ENCODE measurements at places on chromosomes 6 and 20. TPM values are rescaled to one million over a fixed set of nuclear protein-coding genes. Genes with fewer than 3 reads are reported as not detected.
A peak's percentile ranks its signal among the peaks of the same experiment; 100 is the strongest.

- H3K4me1 ChIP-seq, result no peaks in the 10 kb centered on the region
- no peak overlapping the region for H3K27ac ChIP-seq
- no peaks in the 10 kb centered on the region for H3K27me3 ChIP-seq
- no peak overlapping the region for H3K4me3 ChIP-seq
- H3K36me3 ChIP-seq, result no peaks in the 10 kb centered on the region
- DNase-seq, result no peak
These were observed 235.3 kb upstream of the ZFP64 start for GRCh38 chr20:52426856-52427255.

- DNase-seq, result no peak
- H3K4me3 ChIP-seq, result no peak overlapping the region
- peaks cover 7% of the 10 kb centered on the region for H3K36me3 ChIP-seq
- no peak overlapping the region for H3K27ac ChIP-seq
- H3K4me1 ChIP-seq, result no peaks in the 10 kb centered on the region
These were observed 149.8 kb upstream of the AKAP12 start for GRCh38 chr6:151089978-151090377.

GRCh38 chr6:135212935-135213334 lies 31.8 kb downstream of the MYB start:
- no peaks in the 10 kb centered on the region for H3K27me3 ChIP-seq
- H3K4me3 ChIP-seq, result no peak overlapping the region
- DNase-seq, result no peak
- H3K27ac ChIP-seq, result no peak overlapping the region
- no peaks in the 10 kb centered on the region for H3K4me1 ChIP-seq

DNA sequence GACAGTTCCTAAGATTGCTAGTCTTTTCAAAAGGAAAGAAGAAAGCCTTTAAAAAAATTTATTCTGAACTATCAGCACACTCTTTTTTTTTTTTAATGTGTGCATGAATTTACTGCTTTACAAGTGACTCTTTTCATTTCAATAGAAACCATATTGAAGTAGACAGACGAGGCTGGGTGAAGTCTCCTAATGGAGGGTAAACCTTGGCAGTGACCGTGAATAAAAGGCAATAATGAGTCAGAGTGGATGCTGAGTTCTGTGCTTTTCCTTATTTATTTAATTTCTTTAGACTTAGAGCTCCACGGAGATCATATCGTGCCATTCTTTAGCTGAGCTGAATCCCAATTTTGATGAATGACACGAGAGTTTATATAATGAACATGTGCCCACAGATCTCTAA lies 196.9 kb downstream of the PRL start:
- no peak overlapping the region for H3K27ac ChIP-seq
- H3K4me1 ChIP-seq, result no peaks in the 10 kb centered on the region
- H3K36me3 ChIP-seq, result no peaks in the 10 kb centered on the region
- DNase-seq, result no peak
- no peaks in the 10 kb centered on the region for H3K27me3 ChIP-seq

- H3K4me1 ChIP-seq, result peaks cover 4% of the 10 kb centered on the region
- peak overlapping the region; percentile 90 for H3K27ac ChIP-seq
- DNase-seq, result no peak
- H3K4me3 ChIP-seq, result no peak overlapping the region
- H3K27me3 ChIP-seq, result no peaks in the 10 kb centered on the region
These were observed 48.4 kb upstream of the EZR start for GRCh38 chr6:158867381-158868121.

DNA sequence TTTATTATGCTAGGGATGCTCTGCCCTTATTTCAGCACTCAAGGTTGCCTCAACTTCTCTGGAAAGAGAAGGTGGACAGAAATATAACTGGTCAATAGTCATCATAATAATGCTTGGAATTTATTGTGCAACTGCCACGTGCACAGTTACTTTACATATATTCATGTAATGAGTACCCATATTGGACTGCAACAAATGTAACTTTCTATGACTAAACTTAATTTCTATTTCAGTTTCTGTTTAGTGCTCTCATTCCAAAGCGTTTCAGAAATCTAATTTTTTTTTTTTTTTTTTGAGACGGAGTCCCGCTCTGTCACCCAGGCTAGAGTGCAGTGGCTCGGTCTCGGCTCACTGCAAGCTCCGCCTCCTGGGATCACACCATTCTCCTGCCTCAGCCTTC lies 28.3 kb upstream of the CD83 start:
- no peak overlapping the region for H3K4me3 ChIP-seq
- no peaks in the 10 kb centered on the region for H3K27me3 ChIP-seq
- no peaks in the 10 kb centered on the region for H3K36me3 ChIP-seq

- H3K27me3 ChIP-seq, result no peaks in the 10 kb centered on the region
- H3K36me3 ChIP-seq, result no peaks in the 10 kb centered on the region
- H3K4me1 ChIP-seq, result no peaks in the 10 kb centered on the region
- H3K4me3 ChIP-seq, result no peak overlapping the region
- no peak for DNase-seq
These were observed 147.1 kb upstream of the RREB1 start for GRCh38 chr6:6960571-6961251.

- H3K36me3 ChIP-seq, result no peaks in the 10 kb centered on the region
- H3K4me3 ChIP-seq, result no peak overlapping the region
- DNase-seq, result peak; percentile 48
- H3K27me3 ChIP-seq, result peaks cover 56% of the 10 kb centered on the region
- H3K27ac ChIP-seq, result no peak overlapping the region
These were observed 3.8 kb downstream of the COL12A1 start for GRCh38 chr6:75201901-75202672.

GRCh38 chr6:38185752-38186151 lies 366.2 kb downstream of the ZFAND3 start:
- DNase-seq, result no peak
- H3K27ac ChIP-seq, result no peak overlapping the region
- H3K4me1 ChIP-seq, result no peaks in the 10 kb centered on the region

DNA sequence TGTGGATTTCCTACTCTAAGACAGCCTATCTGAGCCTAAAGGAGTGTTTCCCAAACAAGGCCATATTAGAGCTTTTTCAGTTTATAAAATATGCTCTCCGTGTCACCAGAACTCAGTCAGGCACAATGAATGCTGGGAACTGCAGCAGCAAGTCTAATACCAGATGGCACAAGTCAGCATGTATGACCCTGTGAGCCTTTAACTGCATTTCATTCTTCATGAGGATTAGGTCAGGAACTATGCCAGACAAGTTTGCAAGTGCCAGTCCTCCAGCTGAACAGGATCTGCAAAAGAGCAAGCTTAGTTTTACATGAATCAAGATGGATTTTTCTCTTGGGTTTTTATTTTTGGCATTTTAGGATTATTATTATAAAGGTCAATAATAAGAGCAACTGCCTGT lies 66.7 kb upstream of the SAMD5 start:
- no peak for DNase-seq
- H3K36me3 ChIP-seq, result no peaks in the 10 kb centered on the region

DNA sequence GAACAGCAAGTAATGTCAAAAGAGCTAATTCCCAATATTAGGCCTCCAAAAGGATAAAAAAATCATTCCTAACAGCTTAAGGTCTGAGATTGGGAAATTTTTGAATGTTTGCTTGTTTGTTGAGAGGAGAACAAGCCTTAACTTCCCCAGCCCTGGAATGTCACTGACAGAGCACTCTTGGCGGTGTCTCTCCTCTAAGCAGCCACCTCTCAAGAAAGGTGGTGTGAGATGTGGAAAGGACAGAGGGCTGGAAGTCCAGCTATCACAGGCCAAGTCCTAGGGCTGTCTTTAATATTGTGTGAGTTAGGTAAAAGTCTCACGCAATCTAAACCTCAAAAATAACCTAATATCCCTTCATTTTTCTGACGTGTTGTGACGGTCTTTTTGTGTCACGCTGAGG lies 101.6 kb downstream of the MTFR2 start:
- peaks cover 5% of the 10 kb centered on the region for H3K36me3 ChIP-seq
- no peaks in the 10 kb centered on the region for H3K4me1 ChIP-seq
- no peak for DNase-seq
- no peaks in the 10 kb centered on the region for H3K27me3 ChIP-seq

- H3K27ac ChIP-seq, result no peak overlapping the region
- no peaks in the 10 kb centered on the region for H3K27me3 ChIP-seq
- no peaks in the 10 kb centered on the region for H3K4me1 ChIP-seq
These were observed 99.1 kb upstream of the ISM1 start for GRCh38 chr20:13121840-13122515.

DNA sequence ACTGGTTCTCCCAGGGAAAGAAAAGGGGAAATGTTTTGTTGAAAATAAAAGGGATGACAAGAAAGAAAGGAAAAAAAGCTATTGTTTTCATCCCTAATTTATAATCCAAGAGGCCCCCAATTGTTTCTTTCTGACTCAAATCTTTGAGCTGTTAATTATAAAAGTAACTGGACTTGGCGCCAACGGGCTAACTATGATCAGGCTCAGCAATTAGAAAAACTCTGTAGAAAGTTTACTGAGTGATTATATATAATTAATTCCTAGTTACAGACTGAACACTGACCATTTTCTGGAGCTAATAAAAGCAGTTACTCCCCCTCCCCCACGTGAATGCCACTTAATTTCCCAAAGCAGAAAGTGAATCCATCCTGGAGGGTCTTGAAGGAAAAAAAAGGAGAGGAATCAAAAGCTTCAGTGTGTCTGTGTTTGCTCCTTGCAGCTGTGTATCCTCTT lies 3.2 kb downstream of the ZMYND8 start:
- peak overlapping the region; percentile 43 for H3K4me3 ChIP-seq
- H3K27ac ChIP-seq, result peak overlapping the region; percentile 99
- H3K4me1 ChIP-seq, result peaks cover 100% of the 10 kb centered on the region
- H3K27me3 ChIP-seq, result no peaks in the 10 kb centered on the region

Gene C6orf62
- total RNA-seq, result 123 TPM

Gene SH3BGRL2
- total RNA-seq, result 28.9 TPM

Gene C6orf15
- not detected for total RNA-seq

Gene SLC22A7
- total RNA-seq, result not detected

Gene C6orf118
- total RNA-seq, result 6.5 TPM

Gene MUC22
- total RNA-seq, result not detected

Gene OR2B3
- total RNA-seq, result not detected
